Right atrium auricular region (tissue), 2 donors: ENCODE measurements at places on chromosomes 5 and 9. TPM values are rescaled to one million over a fixed set of nuclear protein-coding genes. Genes with fewer than 3 reads are reported as not detected.

ECSCR gene
- 30.1 TPM for total RNA-seq

ORM1 gene
- not detected for total RNA-seq

AK8 gene
- total RNA-seq, result 0.19 TPM

SIT1 gene
- total RNA-seq, result 0.55 TPM

PCDHGA6 gene
- 4.7 TPM for total RNA-seq

ELAVL2 gene
- total RNA-seq, result 0.24 TPM

SH3GL2 gene
- 0.28 TPM for total RNA-seq

ABITRAM gene
- total RNA-seq, result 7.3 TPM

LVRN gene
- total RNA-seq, result 0.19 TPM

NOL6 gene
- 16.1 TPM for total RNA-seq

EPB41L4B gene
- 15.3 TPM for total RNA-seq

FOXD4L4 gene
- total RNA-seq, result not detected

TXNDC8 gene
- total RNA-seq, result not detected

DNA sequence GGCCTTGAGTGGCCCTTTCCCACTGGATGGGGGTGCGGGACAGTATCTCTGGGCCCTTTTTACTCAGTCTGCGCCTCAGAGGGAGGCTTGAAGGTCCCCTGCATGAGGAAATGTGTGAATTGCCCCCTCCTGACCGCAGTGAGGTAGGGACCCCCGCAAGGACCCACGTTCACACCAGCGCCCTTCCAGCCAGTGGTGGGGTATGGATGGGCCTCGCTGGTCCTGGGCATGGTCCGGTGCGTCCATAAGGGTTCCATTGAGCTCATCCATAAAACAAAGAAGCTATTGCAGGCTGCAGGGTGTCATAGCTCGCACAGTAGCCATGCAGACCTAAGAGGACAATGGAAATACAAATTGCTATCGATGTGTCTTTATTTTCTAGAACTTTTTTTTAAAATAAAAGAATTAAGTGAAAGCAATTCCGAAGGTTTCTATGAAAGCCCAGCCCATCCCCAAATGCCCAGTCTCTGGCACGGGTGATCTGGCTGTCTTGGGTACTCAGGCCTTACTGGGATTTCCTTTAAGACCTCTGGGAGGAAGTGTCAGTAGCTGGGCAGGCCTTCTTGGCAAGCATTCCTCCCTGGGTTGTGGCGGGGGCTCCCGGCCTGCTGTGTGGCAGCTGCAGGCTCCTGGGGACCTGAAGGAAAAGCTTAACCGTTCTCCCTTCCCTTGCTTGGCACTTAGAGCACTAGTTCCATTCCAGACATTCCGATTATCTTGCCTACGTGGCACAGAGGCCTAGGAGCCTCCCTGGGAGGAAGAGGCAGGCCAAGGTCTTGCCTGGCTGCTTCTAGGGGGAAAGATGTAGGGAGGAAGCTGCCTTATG lies 1.5 kb upstream of the SEMA5A start:
- no peak for DNase-seq

- no peak for DNase-seq
Observed at GRCh38 chr9:129480745-129481144, 140.2 kb downstream of the C9orf50 start.

- DNase-seq, result no peak
Observed at GRCh38 chr5:112634796-112635195, 102.9 kb upstream of the APC start.

GRCh38 chr5:56480078-56480704 lies 247.1 kb upstream of the ANKRD55 start:
- no peak for DNase-seq

DNA sequence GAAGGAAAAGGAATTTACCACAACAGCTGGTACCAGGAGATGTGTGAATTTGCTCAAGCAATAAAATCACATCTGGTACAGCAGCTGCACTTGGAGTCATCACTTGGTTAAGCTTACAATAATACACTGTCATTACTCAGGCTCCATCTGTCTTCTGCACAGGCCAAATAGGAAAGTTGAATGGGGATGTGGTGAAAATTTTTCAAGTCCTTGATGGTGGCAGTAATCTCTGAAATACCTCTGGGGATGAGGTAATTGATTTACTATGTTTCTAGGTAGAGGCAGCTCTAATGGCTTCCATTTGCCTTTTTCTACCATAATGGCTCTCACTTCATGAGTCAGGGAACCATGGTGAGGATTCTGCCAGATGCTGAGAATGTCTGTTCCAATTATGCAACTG lies 206.8 kb upstream of the ATP10B start:
- DNase-seq, result no peak

GRCh38 chr9:116464987-116465571 lies 222.0 kb upstream of the TRIM32 start:
- no peak for DNase-seq

- DNase-seq, result no peak
Observed at GRCh38 chr9:73523391-73523790, 371.7 kb downstream of the ANXA1 start.

DNA sequence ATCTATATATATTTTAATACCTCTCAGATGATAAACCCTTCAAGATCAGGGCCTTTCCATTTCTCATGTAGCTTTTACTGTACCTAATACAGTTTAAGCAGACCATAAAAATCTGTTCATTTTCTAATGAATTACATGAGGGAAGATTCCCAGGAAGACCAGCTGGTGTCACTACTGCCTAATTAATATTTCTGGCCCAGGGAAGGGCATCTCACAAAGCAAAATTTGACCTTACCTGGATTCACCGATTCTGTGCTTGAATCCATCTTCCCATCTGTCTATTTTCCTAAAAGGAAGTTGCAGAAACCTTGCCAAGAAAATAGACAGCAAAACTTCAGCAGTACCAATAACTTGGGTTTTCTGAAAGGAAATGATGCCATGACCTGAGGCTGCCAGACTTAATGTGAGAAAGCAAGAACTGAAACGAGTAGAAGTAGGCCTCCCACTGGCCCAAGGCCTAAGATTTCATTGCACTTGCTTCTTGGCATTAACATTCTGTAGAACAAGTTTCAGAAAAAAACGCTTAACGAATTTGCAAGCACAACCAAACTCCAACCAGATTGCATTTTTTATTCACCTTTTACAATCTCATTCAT lies 83.0 kb upstream of the GLIS3 start:
- DNase-seq, result no peak

DNA sequence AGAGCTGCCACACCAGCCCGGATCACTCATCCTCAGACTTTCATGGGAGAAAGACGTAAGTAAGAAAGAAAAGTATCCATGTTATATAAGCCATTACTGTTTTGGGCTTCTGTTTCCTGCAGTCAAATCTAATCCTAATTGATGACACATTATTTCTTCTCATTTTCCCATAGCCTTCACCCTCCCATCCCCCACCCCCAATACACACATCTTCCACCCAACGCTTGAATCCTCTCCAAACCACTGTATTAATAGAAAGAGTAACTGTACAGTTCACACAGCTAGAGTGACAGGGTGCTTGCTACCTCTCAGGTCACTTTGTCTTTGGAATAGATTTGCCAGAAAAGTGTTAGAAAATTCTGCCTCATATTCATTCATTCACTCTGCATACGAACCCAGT lies 69.3 kb upstream of the IL17B start:
- no peak for DNase-seq

GRCh38 chr9:70581955-70582350 lies 167.5 kb upstream of the KLF9 start:
- DNase-seq, result no peak

- no peak for DNase-seq
Observed at GRCh38 chr5:79464695-79465332, 49.1 kb downstream of the HOMER1 start.

DNA sequence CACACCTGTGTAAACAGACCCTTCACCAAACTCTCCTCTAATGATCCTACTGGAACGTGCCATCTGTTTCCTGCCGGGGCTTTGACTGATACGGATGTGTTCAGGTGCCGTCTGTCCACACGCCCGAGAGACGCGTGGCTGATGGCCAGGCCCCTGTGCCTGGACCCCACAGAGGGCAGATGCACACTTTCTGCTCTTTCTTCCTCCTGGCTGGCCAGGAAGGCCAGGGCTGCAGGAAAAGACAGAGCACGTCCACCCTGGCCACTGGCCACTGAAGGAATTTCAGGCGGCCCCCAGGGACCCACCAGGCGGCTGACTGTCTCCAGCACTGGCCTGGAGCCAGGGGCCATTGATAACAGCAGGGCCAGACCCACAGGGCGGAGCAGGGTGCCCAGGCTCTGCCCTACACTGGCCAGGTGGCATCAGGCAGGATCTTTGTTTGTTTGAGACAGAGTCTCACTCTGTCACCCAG lies 3.6 kb upstream of the ENG start:
- peak; percentile 84 for DNase-seq

DNA sequence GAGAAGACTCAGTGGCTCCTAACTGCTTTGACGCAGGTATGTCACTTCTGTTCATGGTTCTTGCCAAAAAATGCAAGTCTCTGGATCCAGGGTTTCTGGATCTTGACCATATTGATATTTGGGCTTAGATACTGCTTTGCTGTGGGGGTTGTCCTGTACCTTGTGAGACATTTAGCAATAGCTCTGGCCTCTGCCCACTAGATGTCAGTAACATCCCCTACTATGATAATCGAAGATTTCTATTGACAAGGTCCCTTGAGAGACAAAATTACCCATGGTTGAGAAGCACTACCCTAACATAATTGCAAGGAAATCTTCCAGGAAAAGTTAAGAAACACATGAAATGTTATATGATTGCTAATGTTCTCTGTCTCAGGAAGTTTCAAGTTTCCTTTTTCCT lies 285.4 kb downstream of the TMEM232 start:
- no peak for DNase-seq

DNA sequence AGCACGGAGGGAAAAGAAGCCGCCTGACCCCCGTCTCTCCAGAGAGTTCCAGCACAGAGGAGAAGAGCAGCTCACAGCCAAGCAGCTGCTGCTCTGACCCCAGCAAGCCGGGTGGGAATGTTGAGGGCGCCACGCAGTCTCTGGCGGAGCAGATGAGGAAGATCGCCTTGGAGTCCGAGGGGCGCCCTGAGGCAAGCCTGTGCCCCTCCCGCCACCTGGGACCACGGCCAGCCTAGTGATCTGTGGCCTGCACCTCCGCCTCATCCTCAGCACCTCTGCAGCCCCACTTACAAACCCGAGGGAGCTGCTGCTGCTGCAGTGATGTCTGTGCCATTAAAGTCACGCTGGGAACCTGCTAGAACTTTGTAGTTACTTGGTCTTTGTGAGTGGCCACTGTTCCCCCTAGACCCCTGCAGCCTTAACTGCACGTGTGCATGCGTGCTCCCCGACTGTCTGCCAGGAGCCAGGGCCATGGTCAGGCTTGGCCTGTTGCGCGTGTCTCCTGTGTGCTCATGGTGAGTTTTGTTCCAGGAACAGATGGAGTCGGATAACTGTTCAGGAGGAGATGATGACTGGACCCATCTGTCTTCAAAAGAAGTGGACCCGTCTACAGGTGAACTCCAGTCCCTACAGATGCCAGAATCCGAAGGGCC lies 12.5 kb downstream of the SQSTM1 start:
- no peak for DNase-seq

GRCh38 chr9:13139641-13140171 lies 139.8 kb downstream of the MPDZ start:
- no peak for DNase-seq

- DNase-seq, result no peak
Observed at GRCh38 chr5:153714798-153715197, 224.3 kb downstream of the GRIA1 start.

DNA sequence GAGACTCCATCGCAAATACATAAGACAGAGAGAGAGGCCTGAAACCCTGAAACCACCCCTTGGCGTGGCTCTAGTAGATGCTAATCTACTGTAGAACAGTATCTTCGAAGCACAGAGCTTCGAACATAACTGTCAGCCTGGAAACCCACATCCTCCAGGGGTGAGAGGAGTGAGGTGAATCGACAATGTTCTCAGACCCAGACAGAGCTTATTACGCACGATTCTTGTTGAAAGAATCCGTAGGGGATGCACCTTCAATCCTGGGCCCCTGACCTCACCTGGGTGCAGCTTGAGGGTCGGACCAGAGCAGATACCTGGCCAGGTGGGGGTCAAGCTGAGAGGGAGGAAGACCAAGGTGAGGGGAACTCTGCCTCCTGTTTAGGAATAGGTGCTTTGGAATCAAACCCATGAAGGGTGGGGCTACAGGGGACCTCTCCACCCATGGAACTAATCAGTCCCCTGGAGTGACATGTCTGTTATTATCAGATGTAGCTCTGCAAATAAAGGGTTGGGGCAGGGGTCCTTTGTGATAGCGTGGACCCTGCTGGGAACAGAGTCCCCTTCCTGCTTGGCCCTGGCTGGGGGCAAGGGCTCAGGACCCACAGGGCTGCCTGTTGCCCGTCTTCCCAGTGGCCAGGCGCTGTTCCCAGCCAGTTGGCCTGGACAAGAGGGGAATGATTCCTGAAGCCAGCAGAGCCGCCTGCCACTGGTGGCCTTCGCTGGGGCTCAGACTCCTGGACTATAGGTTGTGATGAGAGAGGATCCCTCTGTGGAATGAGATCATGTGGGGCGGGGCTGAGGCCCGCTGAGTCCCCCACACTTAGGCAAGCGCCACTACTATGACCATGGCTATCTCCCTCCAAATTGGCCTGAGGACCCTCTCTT lies 41.2 kb downstream of the DBH start:
- DNase-seq, result no peak

DNA sequence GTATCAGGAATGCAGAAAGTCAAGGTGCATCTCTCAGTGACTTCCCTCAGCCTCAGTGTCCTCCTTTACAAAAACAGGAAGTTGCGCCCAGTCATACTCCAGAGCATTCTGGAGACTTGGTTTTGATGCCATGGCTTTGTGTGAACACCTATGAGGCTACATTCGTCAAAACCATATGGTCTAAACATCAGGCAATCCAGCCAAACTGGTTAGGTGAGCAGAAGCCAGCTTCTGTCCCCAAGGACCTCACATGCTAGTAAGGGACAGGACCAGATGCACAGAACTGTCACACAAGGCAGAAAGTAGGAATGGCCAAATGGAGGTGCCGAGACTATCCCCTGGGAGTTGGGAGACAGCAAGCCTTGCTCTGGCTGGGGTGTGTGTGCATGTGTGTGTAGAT lies 217.2 kb downstream of the MELK start:
- no peak for DNase-seq

DNA sequence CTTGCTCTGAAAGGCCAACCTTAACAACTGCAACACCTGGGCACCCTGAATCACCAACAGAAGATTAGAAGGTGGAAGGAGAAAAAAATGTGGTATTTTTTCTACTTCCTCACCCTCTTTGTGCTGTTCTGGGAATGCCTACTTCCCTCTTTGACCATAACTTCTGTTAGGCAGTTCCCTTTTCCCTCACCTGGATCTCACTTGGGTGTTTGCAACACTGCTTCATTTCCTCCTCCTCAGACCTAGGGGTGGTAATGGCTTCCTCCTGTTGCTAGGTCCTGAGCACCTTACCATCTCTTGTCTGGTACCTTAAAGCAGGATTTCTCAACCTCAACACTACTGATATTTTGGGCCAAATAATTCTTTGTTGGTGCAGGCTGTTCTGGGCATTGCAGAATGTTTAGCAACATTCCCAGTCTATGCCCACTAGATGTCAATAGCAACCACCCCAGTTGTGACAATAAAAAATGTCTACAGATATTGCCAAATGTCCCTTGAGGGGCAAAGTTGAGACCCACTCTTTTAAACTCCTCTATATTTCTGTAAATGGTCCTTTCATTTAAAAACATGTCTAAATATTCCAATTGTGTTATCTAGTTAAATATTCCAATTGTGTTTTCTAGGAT lies 300.0 kb upstream of the VLDLR start:
- no peak for DNase-seq
